ENCODE measurements at places on chromosomes 13 and 19.
A peak's percentile ranks its signal among the peaks of the same experiment; 100 is the strongest.

DNA sequence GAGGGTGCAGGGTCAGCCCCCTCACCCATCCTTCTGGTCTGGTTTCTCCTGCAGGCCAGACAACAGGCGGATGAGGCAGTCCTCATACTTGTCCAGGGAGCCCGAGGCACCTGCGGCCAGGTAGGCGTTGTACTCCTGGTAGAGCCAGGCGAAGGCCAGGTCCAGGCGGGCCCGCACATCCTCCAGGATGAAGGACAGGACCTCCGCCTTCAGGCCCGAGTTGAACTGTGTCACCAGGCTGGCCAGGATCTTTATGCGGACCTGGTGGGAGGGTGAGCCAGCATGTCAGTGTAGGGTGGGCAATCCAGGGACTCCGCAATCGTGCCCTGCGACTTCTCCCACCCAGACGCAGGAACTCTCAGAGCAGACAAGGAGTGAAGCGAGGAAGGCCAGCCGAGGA lies 13.8 kb upstream of the RSPH6A start:
- no peak overlapping the region for H3K27ac ChIP-seq
- peaks cover 14% of the 10 kb centered on the region for H3K36me3 ChIP-seq
- no peak overlapping the region for H3K4me3 ChIP-seq
- no peak for DNase-seq

- H3K27ac ChIP-seq, result peak overlapping the region; percentile 93
- DNase-seq, result no peak
- peaks cover 19% of the 10 kb centered on the region for H3K4me1 ChIP-seq
- H3K4me3 ChIP-seq, result peak overlapping the region; percentile 94
Observed at GRCh38 chr19:41860419-41861115, 512 bp downstream of the RPS19 start.

- H3K27ac ChIP-seq, result peak overlapping the region; percentile 87
- H3K36me3 ChIP-seq, result no peaks in the 10 kb centered on the region
- H3K4me3 ChIP-seq, result peak overlapping the region; percentile 83
- peaks cover 10% of the 10 kb centered on the region for H3K4me1 ChIP-seq
- DNase-seq, result peak; percentile 59
- H3K27me3 ChIP-seq, result no peaks in the 10 kb centered on the region
Observed at GRCh38 chr19:16185768-16186123, 536 bp downstream of the FAM32A start.

DNA sequence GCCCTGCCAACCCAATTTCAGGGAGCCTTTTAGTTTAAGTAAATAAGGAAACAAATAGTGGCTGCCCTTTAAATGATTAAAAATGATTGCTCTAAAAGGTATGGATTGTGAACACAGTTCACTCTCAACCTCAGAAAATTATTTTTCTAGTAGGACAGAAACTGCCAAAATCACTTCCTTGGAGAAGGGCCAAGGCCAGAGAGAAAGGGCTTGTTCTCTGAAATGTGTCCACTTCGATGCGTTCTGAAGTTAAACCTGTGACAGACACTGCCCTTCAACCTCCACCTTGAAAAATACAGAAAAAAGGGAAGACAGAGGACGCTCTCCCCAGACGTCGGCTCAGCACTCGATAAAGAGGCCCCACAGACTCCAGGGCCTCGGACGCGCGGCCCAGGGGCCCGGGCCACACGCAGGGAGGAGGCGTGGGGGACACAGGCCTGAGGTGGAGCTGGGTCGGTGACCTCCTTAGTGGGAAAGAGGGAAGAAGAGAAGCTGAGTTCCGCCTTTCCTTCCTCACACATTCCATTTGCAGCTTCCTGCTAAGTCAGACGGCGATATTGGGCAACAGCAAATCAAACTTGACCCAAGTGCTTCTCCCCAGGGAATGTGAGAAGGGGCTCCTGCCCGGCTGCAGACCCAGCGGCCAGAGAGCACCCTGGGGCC lies 63.6 kb downstream of the RASA3 start:
- H3K36me3 ChIP-seq, result peaks cover 9% of the 10 kb centered on the region
- H3K4me3 ChIP-seq, result no peak overlapping the region
- H3K27me3 ChIP-seq, result no peaks in the 10 kb centered on the region
- H3K4me1 ChIP-seq, result peaks cover 46% of the 10 kb centered on the region
- DNase-seq, result peak; percentile 58

DNA sequence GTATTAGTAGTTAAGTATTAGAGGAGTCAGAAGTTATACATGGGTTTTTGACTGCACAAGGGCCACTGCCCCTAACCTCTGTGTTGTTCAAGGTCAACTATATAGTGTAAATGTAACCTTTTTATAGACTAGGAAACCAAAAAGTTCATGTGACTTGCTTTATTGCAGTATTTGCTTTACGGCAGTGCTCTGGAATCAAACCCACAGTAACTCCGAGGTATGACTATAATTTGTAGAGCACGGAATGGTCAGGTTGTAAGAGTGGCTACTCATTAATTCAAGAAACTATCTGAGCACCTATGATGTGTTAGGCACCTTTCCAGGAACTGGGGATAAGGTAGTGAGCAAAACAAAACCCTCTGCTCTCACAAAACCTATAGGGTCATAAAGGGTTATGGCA lies 22.2 kb downstream of the SUPT20H start:
- H3K27ac ChIP-seq, result no peak overlapping the region
- DNase-seq, result no peak
- no peak overlapping the region for H3K4me3 ChIP-seq
- no peaks in the 10 kb centered on the region for H3K36me3 ChIP-seq
- H3K4me1 ChIP-seq, result peaks cover 3% of the 10 kb centered on the region
- H3K27me3 ChIP-seq, result no peaks in the 10 kb centered on the region

DNA sequence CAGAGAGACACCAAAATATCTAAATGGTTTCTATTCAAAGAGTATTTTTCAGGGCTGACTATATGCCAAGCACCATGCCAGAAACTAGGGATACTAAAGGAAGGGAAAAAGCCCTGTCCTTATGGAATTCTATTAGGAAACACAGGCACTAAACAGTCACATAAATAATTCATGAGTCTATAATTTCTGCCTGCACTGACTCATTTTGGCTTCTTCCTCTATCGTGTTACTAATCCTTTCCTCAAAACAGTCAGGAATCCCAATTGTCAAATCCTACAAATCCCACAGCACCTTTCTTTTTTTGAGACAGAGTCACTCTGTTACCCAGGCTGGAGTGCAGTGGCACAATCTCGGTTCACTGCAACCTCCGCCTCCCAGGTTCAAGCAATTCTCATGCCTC lies 29.2 kb downstream of the XPO4 start:
- no peaks in the 10 kb centered on the region for H3K27me3 ChIP-seq
- no peak for DNase-seq
- H3K27ac ChIP-seq, result no peak overlapping the region
- H3K4me3 ChIP-seq, result no peak overlapping the region
- peaks cover 29% of the 10 kb centered on the region for H3K4me1 ChIP-seq

- H3K27ac ChIP-seq, result no peak overlapping the region
- H3K4me3 ChIP-seq, result no peak overlapping the region
- H3K27me3 ChIP-seq, result no peaks in the 10 kb centered on the region
- H3K4me1 ChIP-seq, result no peaks in the 10 kb centered on the region
- no peak for DNase-seq
- no peaks in the 10 kb centered on the region for H3K36me3 ChIP-seq
Observed at GRCh38 chr13:101579281-101579802, 126.9 kb downstream of the ITGBL1 start.

DNA sequence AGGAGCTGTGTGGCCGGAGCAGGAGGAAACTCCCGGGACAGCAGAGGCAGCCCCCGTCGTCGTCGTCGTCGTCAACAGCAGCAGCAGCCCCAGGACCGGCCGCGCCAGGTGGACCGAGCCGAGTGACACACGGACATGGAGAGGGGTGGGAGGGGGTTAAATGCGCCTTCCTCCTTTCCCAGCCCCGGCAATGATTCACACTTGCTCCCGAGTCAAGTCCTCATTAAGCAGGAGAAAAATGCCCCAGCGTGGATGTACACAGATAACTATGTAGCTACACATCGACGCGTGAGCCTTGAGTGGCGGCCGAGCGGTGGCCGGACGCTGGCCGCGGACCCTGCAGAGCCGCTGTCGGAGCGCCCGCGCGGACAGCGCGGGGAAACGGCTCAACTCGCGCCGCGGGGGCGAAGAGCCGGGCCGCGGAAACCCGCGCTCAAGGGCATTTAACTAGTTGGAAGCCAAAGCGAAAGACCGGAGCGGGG lies 645 bp downstream of the UBL3 start:
- H3K4me3 ChIP-seq, result peak overlapping the region; percentile 92
- H3K36me3 ChIP-seq, result no peaks in the 10 kb centered on the region
- H3K27ac ChIP-seq, result peak overlapping the region; percentile 99
- peak; percentile 85 for DNase-seq
- H3K27me3 ChIP-seq, result no peaks in the 10 kb centered on the region

GRCh38 chr13:29801102-29801501 lies 49.3 kb downstream of the UBL3 start:
- H3K27me3 ChIP-seq, result no peaks in the 10 kb centered on the region
- H3K27ac ChIP-seq, result no peak overlapping the region
- peaks cover 44% of the 10 kb centered on the region for H3K4me1 ChIP-seq
- DNase-seq, result no peak
- H3K4me3 ChIP-seq, result no peak overlapping the region

DNA sequence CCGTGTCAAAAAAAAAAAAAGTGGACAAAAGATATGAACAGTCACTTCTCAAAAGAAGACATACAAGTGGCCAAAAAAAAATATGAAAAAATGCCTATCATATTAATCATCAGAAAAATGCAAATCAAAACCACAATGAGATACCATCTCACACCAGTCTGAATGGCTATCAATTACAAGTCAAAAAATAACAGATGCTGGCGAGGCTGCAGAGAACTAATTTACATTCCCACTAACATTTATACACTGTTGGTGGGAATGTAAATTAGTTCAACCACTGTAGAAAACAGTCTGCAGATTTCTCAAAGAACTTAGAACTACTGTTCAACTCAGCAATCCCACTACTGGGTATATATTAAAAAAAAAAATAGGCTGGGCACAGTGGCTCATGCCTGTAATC lies 26.5 kb upstream of the FOXO1 start:
- no peaks in the 10 kb centered on the region for H3K36me3 ChIP-seq
- H3K4me1 ChIP-seq, result no peaks in the 10 kb centered on the region
- DNase-seq, result no peak
- no peak overlapping the region for H3K27ac ChIP-seq
- H3K4me3 ChIP-seq, result no peak overlapping the region
- no peaks in the 10 kb centered on the region for H3K27me3 ChIP-seq

- H3K27me3 ChIP-seq, result peaks cover 98% of the 10 kb centered on the region
- DNase-seq, result no peak
- H3K4me1 ChIP-seq, result no peaks in the 10 kb centered on the region
Observed at GRCh38 chr13:99988529-99989275, 7.1 kb downstream of the ZIC2 start.

DNA sequence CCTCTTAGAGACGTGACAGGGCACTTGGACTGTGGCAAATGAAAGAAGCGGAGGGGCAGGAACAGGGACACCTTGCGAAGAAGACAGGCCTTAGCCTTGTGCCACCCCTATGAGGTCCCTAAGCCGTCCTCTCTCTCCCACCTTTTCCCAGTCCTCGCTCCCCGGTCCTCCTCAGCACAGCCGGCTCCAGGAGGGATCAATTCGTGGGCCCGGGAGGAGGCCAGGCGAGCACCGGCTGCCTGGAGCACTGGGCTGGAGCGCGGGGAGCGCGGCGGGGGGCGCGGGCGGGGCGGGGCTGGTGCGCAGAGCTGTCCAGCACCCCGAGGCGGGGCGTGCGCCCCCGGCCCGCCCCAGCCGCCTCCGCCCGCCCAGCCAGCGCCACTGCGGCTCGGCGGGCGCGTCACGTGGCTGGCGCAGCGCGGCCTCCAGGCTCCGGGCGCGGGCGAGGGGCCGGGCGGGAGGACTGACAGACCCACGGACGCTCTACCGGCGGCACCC lies at the start of gene LRP3:
TSS of gene LRP3 (plus strand) at position 466 of the 498 bp plus-strand sequence. CDS start 456 bp downstream, outside the sequence.
- no peaks in the 10 kb centered on the region for H3K36me3 ChIP-seq
- H3K27ac ChIP-seq, result peak within 1 kb of the TSS; percentile 34
- DNase-seq, result peak; percentile 54
- H3K4me3 ChIP-seq, result peak within 1 kb of the TSS; percentile 81

GRCh38 chr13:26601669-26602068 lies 44.2 kb downstream of the WASF3 start:
- no peak overlapping the region for H3K4me3 ChIP-seq
- peaks cover 12% of the 10 kb centered on the region for H3K4me1 ChIP-seq
- H3K27me3 ChIP-seq, result no peaks in the 10 kb centered on the region
- no peaks in the 10 kb centered on the region for H3K36me3 ChIP-seq

DNA sequence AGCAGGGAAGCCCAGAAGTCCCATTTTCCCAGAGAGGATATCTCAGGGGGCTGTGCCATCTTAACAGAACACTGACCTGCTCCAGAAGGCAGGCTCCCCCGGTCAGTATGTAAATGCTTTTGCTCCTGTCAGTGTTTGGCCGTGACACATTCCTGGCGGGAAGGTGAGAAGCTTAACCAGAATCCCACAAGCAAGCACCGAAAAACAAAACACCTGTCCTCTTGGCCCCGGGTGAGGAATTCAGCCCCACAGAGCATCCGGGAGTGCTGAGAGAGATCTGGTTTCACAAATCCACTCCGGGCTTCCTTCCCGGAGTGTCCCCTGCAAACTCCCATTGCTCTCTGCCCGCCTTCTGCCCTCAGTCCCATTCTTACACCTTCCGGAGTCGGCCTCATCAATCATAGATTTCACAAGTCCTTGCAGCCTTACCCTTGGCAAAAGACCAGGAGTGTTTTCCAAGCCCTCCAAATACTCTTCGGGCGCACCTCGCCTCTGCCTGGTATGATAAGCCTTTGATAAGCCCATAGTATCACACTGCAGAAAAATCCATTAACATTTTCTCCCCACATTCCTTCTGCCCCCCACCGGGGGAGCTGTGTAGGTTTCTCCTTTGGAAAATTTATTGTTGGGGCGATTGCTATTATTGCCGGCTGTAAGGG lies 12.2 kb downstream of the TPM4 start:
- DNase-seq, result no peak
- no peak overlapping the region for H3K4me3 ChIP-seq
- no peaks in the 10 kb centered on the region for H3K27me3 ChIP-seq
- no peak overlapping the region for H3K27ac ChIP-seq

DNA sequence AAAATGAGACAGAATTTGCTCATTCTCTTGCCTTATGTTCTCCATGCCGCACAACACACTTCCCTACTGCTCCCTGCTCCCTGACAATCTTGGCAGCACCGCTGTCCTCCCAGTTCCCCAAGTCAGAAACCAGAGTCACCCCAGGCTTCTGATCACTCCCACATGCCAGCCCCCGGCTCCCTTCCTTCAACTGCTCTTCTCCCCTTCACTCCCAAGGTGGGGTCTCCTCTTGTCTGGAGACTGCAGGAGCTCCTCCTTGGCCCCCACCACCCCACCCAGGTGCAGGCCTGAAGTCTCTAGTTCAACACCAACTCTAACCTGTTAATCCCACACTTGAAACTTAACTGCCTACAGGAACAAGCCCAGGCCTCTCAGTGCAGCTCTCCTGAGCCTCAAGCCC lies 16.8 kb upstream of the AKAP8 start:
- no peak overlapping the region for H3K4me3 ChIP-seq
- H3K27me3 ChIP-seq, result no peaks in the 10 kb centered on the region
- no peak overlapping the region for H3K27ac ChIP-seq
- peaks cover 30% of the 10 kb centered on the region for H3K36me3 ChIP-seq
- peaks cover 20% of the 10 kb centered on the region for H3K4me1 ChIP-seq

Measured in psoas muscle (tissue), 8 donors.